ENCODE measurements at places on chromosomes 2 and 18.
A peak's percentile ranks its signal among the peaks of the same experiment; 100 is the strongest.

DNA sequence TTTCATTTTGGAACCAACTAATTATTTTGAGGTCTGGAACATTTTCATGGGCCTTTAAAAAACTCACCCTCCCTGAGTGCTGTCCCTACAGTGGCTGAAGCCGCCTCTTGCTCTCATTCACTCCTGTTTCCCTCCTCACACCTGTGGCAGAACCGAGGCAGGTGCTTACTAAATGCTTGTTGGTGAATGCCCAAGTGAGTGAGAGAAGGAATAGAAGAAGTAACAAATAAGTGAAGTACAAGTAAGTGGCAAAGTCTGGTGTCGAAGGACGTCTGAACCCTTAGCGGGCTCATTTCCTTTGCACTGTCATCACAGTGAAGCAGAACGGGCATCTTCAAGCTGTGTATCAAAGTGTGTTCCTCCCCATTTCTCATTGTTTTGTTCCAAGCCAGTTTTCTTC, 135.2 kb downstream of the RHBDD1 start:
- DNase-seq: no peak

DNA sequence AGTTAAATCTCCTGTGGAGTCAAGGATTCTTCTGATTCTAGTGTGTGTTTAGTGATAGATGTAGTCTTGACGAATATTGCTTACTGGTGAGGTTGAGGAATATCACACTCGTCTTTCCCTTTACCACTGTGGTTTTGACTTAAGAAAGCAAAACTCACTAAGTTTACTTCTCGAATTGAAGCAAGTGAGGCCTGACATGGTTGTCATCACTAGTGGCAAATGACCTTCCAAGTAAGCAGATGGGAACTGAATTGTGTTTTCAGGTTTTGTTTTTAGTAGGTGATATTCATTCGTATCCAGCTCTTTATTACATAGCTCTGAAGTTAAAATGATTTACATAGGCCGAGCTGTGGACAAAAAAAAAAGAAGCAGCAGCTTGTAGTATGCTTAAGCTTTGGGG, 20.6 kb upstream of the DSG4 start:
- no peak for DNase-seq

GRCh38 chr2:100900156-100900795, 80.3 kb downstream of the NPAS2 start:
- no peak for DNase-seq

DNA sequence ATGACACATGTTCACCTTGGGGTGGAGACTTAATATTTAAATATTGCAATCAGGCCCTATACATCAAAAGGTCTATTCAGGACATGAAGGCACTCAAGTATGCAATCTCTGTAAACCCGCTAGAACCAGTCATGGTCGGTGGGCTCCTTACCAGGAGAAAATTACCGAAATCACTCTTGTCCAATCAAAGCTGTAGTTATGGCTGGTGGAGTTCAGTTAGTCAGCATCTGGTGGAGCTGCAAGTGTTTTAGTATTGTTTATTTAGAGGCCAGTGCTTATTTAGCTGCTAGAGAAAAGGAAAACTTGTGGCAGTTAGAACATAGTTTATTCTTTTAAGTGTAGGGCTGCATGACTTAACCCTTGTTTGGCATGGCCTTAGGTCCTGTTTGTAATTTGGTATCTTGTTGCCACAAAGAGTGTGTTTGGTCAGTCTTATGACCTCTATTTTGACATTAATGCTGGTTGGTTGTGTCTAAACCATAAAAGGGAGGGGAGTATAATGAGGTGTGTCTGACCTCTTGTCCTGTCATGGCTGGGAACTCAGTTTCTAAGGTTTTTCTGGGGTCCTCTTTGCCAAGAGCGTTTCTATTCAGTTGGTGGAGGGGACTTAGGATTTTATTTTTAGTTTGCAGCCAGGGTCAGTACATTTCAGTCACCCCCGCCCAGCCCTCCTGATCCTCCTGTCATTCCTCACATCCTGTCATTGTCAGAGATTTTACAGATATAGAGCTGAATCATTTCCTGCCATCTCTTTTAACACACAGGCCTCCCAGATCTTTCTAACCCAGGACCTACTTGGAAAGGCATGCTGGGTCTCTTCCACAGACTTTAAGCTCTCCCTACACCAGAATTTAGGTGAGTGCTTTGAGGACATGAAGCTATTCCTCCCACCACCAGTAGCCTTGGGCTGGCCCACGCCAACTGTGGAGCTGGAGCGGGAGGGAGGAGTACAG, 108.1 kb downstream of the XRCC5 start:
- no peak for DNase-seq

DNA sequence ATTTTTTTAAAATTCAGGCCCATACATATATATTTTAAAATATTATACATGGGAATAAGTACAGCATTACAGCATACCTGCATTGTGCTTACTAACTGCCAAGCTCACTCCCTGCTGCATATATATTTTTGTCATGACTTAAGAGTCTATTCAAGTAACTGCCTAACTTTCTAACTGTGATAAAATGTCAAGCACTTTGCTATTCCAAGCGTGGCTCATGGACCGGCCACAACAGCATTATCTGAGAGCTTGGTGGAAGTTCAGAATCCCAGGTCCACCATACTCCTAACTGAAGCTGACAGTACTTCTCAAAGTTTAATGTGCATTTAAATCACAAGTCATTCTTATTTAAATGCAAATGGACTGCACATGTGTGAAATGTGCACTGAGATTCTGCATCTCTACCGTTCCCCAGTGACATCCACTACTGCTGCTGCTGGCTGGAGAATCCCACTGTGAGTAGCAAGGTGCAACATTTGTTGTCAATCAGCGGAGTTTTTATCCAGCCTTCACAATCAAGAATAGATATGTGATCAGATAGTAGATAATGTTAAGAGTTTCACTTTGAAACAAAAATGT, 79.1 kb downstream of the DYM start:
- DNase-seq: no peak

GRCh38 chr2:157439824-157440186, 4.1 kb downstream of the CYTIP start:
- DNase-seq: no peak

DNA sequence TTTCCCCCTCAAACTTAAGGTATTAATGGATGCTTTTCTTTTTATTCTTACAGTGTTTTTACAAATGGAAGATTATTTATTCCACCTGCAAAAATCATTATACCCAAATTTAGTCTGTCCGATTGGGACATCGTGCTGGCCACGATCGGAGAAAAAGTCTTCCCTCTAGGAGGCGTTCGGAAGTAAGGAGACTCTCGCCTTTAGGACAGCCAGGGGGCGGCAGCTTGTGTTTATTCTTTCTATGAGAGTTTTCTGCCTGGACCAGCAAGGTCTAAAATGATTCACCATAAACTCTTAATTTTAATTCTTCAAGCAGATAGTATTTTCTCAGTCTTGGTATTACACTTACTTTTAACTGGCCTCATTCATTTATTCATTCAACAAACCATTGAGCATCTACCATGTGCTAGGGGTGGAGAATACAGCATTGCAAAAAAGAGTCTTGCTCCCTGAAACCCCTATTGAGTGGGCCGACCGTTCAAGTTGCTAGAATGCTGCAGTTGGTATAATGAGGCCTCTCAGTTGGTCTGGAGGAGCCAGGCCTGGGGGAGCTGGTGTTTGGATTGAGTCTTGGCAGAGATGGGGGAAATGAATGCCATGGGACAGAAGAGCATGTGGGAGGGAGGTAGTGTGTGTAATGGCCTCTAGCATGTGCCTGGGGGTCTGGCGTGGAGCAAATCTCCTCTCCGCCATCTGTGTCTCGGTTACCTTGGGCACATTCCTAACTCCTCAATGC, 38.7 kb downstream of the DCDC2C start:
- DNase-seq: no peak

GRCh38 chr2:100285011-100285410, 37.3 kb downstream of the LONRF2 start:
- no peak for DNase-seq

DNA sequence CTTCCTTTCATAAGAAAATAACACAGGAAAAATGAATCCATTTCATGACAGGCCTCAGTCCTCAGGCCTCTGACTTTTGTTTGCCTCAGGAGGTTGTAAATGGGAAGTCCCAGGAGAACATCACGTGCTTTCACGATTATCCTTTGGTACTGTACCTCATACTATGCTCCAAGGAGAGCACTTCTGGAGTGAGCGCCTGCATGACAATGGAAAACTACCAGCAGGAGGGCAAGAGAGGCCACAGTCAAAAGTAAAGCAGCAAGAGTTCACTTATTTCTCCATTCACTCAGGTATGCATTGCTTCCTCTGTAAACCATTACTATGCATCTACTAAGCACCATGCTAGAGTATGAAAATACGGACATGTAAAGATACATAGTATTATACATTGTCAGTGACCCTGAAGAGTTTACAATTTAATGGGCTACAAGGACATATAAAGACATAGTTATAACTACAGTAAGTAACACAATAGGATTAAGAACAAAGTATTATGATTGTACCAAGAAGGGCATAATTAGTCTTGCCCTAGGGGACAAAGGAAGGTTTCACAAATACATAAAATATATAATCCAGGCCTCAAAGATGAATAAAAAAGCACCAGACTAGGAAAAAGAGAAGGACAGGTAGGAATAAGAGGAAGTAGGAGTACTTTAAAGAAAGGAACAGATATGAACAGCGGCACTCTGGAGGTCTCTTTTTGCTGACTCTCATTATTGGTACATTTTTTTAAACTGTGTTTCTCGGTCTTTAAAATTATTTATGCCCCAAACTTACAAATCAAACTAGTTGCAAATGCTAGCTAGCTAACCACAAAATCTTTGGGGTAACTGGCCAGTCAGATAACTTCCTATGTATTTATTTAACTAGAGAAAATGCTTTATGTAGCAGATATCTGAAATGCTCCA, 806.7 kb downstream of the NRXN1 start:
- DNase-seq: no peak

DNA sequence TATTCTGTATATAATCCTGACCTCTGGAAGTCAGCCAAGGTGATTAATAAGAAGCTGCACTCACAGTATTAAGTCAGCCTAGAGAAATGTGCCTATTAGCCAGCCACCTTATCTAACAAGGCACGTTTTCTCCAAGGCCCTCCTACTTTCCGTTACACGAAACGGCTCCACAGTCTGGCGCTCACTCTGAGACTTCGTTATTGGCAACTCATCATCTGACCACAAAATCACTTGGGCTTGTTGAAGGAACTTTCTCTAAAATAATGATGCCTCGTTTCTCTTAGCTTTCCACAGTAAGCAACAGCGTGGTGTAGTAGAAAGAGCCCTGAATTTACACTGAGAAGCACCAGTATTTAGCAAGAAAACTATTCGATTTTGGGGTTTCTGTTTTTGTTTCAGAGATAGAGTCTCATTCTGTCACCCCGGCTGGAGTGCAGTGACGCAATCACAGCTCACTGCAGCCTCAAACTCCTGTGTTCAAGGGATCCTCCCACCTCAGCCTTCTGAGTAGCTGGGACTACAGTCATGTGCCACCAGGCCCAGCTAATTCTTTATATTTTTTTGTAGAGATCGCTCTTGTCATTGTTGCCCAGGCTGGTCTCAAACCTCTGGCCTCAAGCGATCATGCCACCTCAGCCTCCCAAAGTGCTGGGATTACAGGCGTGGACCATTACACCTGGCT, 53.6 kb upstream of the SLC14A1 start:
- peak; percentile 53 for DNase-seq

- DNase-seq: no peak
These were observed 204.6 kb downstream of the RAB3GAP1 start for GRCh38 chr2:135256531-135257260.

- no peak for DNase-seq
These were observed 316.4 kb upstream of the ID2 start for GRCh38 chr2:8365331-8365910.

- DNase-seq: no peak
These were observed 9.6 kb downstream of the SLC14A1 start for GRCh38 chr18:45733535-45733934.

GRCh38 chr2:6475155-6475940, 390.4 kb downstream of the CMPK2 start:
- DNase-seq: no peak

GRCh38 chr2:97784953-97785352, 71.6 kb downstream of the ZAP70 start:
- no peak for DNase-seq

- DNase-seq: no peak
These were observed 43.7 kb upstream of the SEMA4C start for GRCh38 chr2:96913398-96914202.

DNA sequence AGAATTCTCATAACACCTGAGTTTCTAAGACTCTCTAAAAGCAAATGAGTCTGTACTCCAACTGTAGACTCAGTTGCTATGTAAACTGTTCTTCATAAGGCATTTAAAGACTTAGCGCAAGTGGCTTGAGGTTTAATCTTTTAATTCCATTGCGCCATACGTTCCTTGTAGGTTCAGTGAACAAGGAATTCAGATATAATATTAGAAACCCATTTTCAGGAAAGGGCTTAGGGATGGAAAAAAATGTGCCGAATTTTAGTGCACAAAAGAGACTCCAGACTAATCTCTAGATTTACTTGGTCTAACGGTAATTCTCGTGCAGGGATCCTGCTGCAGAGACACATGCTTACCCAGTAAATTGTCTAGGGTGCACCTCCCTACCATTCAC, 268.9 kb upstream of the TANK start:
- no peak for DNase-seq

DNA sequence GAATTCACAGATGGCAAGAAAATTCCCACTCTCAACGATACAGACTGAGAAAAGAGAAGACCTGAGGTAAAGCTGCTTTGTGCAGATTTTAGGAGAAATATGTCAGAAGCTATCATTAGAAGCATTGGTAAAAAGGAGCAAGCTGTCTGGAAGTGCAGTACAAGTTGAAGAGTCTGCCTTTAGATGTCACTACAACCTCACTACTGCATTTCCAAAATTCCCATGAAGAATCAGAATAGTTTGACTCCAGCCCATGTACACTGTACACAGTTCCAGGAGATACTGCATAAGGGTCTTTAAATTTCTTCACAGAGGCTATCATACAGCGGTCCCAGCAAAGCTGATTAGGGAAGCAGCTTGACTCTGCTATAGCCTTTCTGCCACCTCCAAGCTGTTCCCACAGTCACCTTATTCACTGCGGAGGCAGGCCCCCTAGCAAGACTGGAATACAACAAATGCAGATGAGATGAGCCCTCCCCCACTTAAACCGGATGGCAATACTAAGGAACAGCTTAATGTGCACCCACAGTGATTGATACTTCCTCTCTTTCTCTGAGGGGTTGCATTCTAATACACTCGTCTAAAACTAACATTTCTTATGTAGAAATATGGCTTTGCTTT, 527.4 kb downstream of the TMEM182 start:
- no peak for DNase-seq

DNA sequence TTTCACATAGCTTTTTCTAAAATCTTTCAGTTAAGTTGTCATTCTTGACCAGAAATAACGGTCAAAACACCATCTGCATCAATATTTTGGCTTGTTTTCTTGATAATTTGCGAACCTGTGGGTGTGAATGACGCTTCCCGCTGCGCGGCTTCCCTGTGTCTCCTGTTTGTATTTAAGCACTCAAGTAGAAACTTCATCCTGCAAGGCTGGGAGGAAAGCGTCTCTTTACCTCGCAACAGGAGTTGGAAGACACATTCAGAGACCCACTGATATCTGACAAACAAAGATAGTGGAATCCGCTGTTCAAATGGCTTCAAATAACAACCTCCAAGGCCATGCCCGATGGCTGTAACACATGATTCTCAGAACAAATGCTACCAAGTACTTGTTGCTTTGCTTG, 704.9 kb downstream of the DCDC2C start:
- DNase-seq: no peak
